Right hindlimb (tissue), 1 donor: ENCODE measurements at places on chromosomes 6 and 20.

- DNase-seq, result no peak
Measured at GRCh38 chr6:38483526-38483925, 156.2 kb downstream of the BTBD9 start.

- no peak for DNase-seq
Measured at GRCh38 chr6:167330750-167331149, 5.9 kb downstream of the TTLL2 start.

- peak; percentile 44 for DNase-seq
Measured at GRCh38 chr20:52275181-52275691, 83.7 kb upstream of the ZFP64 start.

DNA sequence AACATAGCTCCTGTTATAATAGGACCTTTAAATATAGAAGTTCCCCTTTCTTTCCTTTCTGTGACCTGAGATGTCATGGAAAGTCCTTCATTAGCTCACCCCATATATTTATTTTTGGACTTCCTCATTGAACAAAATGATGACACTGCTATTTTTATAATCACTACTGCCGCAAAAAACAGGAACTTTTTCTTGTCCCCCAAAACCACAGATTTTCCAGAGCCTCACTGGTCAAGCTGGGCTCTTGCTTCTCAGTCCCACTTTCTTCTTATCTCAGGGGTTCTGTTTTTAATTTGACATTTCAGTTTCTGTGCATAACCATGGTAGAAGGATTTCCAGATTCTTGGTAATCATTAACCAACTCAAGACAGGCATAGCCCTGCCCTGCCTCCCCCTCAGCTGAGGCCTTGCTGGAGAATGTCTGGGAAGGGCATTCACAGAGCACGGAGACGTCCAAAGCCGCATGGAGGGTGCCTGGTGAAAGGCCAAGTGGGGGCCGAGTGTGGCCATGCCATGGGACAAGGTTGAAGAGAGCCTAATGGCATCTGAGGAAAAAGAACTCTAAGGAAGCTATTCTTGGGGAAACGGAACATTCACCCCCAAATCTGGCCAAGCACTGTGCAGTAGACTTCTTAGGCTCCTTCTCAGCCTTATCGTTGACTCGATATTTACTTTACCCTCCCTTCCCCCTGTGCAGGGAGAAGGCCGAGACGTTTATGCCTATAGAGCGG is 73.7 kb downstream of the EDN1 start:
- no peak for DNase-seq

DNA sequence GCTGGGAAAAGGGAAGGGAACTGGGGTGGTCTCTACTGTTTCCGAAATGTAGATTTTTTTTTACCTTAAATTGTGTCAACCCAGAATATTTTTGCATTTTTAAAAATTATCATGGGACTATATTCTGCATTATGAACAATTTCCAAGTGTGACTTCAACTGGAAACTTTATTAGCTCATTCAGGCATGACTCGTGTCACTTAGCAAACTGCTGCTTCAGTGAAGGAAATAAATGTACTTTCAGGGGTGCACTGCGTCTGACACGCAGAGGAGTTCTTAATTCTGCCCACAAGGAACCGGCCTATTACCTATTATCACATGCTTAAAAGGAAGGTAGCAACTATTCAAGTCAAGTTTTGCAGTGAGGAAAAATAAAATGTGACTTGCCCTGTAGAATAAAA is 291.3 kb upstream of the PRDM1 start:
- no peak for DNase-seq

DNA sequence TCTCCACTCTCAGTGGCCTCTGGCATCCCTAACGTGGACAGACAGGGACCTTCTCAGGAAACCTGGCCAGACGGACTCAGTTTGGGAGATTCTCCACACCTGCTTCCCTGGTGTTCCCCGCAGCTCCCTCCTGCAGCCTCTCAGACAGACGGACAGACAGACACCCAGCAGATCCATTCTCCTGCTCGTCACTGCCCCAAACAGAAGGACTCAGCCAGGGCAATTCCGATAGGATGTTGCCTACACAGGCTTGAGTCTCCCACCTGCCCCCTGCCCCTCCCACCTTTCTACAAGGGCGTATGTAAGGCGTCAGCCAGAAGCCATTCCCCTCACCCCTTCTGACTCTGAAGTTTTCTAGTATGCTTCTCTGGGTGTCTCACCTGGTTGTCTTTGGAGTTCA is 428 bp downstream of the CCM2L start:
- DNase-seq, result no peak

- no peak for DNase-seq
Measured at GRCh38 chr20:56588996-56589395, 40.1 kb upstream of the TFAP2C start.

DNA sequence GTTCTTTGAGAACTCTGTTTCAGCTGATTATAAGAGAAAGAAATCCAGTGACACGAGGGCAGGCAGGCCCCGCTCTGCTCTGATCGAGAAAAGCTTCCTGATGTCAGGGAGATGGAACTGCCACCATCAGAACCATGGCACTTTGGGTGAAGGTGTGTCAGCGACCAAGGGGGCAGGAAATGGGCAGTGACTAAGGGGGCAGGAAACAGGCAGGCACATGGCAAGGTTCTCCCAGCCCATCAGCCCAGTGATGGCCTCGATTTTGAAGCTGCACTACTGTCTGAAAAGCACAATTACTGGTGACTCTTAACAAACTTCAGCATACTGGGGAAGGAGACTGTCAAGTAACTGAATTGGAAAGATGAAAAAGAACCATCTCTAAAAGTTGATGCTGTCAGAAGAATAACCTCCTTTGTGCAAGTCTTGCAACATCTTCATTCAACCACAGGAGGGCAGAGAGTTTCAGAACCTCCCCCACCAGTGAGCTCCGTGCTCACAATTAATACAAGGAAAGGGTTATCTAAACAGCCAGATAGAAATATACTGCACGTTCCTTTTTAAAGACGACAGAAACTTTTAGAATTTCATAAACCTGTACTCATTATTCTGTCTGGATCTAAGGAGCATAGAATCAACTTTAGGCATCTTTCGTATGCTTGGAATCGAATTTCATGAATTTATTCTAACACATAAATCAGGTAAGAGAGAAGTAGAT is 39.1 kb downstream of the TMX4 start:
- no peak for DNase-seq

GRCh38 chr6:35730745-35731413 is 6.0 kb upstream of the ARMC12 start:
- no peak for DNase-seq

- no peak for DNase-seq
Measured at GRCh38 chr6:7878401-7878964, 32.1 kb downstream of the TXNDC5 start.

DNA sequence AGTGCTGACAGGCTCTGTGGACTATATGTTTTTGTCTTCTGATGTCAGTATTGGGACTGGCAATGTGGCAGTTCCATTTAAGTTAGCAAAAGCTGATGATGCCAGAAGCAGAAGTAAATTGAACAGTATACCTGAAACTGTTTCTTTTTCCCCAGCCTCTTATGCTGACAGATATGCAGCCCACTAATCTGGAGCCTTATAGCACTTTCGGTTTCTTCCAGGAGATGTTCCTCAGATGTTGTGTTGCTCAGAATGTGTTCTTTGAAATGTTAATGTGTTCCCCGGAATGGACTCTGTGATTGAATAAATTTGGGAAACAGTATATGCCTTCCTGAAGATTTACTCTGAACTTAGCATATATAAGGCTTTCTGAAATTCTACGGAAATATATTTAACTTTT is 80.7 kb upstream of the MRAP2 start:
- no peak for DNase-seq

DNA sequence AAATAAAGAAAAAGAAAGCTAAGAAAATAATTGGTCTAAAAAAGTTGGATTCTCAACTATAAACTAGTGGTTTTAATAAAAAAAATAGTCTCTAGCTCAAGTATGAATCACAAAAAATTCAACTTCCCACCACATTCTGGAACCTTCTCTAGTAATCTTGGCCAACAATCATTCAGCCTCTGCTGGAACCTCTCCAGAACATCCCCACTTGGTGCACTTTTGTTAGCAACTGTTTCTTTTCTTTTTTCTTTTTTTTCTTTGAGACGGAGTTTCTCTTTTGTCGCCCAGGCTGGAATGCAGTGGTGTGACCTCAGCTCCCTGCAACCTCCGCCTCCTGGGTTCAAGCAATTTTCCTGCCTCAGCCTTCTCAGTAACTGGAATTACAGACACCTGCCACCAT is 35.7 kb downstream of the TXLNB start:
- DNase-seq, result peak; percentile 73

GRCh38 chr20:42472198-42472597 is 717.5 kb downstream of the PTPRT start:
- no peak for DNase-seq

GRCh38 chr6:11475016-11475415 is 62.5 kb upstream of the TMEM170B start:
- DNase-seq, result no peak
